ENCODE measurements at places on chromosomes 2 and 18.

DNA sequence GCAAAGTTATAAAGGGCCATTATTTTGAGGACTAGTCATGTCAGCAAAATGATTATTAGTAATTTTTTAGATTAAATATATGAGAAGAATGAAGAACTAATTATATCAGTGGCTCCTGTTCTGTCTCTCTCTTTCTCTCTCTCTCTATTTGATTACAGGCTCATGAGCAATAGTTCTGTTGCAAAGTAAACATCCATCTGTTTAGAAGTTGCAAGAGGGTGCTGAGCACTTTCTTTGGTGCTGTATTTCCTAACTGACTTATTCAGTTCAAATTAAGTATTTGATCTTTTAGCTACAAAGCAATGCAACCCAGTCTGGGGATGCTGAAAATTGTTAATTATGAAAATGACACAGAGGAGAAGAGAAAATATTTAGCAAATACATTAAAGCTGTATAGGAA lies 408.1 kb upstream of the UBE2E3 start:
- peak; percentile 57 for DNase-seq

DNA sequence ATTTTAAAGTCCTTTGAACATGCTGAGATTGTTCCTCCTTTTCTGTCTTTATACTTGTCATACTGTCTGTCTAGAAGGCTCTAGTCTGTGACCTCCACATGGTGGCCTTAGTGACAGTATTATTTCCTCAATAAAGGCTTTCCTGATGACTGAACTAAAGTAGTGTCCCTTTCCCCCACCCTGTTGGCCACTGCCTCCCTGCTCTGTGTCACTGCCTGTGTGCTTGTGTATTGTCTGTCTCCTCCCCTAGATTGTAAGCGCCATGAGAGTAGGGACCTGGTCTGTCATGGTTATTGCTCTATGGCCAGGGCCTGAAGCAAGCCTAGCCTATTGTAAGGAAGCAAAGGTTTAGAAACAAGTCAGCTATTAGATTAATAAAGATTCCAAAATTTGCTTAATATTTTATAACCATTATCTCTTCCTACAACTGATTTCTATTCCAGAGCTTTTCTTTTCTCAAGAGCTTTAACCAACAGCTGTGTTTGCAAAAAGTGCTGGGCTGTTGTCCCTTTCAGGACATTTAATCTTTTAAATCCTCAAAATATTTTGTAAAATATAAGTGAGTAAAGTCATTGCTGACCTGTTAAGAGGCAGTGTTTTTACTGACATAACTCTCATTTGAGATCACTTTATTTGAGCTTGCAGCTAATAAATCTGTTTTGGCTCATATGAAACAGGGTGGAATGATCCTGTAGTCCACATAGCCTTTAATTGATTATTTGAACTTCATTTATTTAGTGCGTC lies 35.5 kb downstream of the DIS3L2 start:
- no peak for DNase-seq

- DNase-seq, result no peak
These were observed 81.4 kb upstream of the MSH2 start for GRCh38 chr2:47321411-47322031.

GRCh38 chr2:46175419-46175818 lies 121.8 kb upstream of the EPAS1 start:
- no peak for DNase-seq

GRCh38 chr18:59264651-59265245 lies 8.5 kb downstream of the RAX start:
- DNase-seq, result no peak

DNA sequence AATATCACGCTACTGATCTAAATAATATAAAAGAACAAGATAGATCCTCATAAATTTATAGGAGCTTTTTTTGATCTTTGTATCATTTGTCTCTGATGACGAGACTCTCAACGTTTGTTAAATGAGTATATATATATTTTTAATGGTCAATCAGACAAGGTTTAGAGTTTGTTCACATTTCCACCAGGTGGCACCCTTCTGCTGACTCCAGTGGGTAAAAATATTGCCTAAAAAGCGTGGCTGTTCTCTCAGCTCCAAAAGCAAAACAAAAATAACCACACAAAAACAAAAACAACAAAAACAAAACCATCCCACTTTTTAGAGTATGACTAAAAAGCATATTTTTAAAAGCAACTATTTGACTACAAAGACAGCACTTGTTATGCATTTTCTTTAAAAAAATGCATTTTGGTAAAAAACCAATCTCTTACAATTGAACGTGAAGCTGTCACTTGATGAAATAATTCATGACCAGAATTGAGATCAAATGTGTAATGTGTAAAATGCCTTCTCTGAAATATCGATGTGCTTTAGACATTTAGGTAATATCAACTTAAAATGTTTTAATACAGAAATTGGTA lies 723.2 kb downstream of the DPP10 start:
- no peak for DNase-seq

DNA sequence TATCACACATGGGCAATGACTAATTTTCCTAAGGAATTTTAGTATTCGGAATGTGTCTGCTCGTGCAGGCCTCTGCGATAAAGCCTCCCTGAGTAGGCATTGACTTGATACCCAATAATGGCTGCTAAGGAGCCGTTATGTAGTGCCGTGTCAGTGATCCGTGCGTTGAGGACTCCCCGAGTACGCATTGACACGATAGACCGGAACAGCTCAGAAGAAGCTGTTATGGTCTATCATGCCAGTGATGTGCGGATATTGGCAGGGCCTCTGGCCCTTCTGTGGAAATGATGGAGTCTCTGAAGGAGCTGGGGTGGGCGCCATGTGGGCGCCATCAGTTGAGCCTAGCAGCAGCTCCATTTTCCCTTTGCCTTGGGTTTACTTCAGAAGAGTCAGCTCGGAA lies 29.1 kb downstream of the ZEB2 start:
- DNase-seq, result no peak

- DNase-seq, result no peak
These were observed 61.0 kb downstream of the RPL37A start for GRCh38 chr2:216559625-216560156.

DNA sequence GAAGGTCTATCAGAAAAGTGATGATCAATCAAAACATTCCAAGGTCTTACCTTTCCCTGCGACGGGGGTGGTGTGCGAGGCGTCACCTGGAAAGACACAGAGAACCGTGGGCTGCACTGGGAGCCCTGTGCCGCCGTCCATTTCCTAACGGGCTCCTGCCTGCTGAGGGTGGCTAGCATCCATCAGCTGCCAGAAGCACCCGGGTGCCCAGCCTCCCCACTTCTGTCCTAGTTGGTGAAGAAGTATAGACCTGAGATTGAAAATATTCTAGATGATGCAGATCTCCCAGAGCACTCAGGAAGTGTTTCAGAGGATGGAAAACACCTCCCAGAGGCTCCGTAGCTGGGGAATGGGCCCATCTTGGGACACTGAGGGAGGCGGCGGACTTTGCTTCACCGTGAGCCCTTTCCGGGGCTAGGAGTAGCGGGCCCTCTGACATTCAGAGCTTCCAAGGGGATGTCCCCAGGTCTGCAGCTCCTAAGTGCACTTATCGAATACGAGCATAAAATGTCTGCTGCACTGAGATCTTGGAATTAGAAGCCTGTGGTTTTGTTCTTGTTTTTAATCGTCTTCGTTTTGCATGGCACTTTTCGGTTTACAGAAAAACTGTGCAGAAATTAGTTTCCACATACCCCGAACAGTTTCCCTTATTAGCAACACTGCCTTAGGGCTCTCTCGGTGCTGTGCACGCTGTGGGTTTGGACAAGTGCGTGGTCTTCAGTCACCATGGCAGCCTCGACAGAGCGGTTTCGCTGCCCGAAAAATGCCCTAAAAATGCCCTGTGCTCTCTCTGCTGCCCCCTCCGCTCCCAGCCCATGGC lies 143.5 kb downstream of the MBP start:
- DNase-seq, result no peak
